ENCODE measurements at places on chromosomes 5 and 9.

DNA sequence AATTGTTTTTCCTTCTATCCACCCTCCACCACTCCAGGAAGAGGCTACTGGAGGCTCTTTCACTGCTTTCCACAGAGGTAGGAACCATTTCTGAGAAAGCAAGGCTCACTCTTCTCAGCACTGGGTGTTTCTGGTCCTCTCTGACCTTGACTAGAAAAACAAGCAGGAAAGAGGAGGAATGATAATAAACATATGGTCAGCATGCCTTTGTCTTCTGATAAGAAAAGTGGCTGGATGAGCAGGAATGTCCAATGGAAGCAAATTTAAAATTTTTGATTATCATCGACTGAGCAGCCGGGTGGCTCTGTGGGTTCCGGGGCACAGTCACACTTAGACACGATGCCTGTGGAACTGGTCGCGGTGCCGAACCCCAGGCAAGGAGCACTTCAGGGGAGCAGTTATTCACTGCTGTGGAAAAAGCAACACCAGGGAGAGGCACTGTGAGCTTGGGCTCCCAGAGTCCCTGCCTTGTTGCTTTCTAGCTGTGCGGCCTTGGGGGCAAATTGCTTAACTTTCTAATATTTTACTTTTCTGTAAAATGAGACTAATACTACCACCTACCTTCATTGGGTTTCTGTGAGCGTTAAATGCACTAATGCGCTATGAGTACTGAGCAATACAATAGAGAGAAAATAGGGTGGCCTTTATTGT, 157.0 kb upstream of the LHFPL2 start:
- DNase-seq = no peak

DNA sequence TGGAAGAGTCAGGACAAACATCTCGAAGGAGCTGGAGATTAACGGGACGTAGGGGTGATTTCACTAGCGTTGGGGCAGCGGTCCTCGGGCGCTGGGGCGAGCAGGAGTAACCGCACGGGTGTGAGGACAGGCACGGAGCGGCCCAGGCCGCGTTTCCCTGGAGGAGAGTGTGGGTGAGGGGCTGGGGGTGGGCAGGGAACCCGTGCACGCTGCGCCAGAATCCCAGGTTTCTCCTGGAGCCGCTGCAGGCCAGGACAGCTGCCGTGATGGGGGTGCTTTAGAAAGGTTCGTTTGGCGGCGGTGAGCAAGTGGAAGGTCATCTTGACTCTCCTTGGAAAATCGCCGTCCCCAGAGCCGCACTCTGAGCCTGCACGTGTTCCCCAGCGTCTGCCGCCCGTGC, 290.2 kb upstream of the IRX1 start:
- no peak for DNase-seq

GRCh38 chr5:6721442-6721841, 8.2 kb downstream of the TENT4A start:
- no peak for DNase-seq

DNA sequence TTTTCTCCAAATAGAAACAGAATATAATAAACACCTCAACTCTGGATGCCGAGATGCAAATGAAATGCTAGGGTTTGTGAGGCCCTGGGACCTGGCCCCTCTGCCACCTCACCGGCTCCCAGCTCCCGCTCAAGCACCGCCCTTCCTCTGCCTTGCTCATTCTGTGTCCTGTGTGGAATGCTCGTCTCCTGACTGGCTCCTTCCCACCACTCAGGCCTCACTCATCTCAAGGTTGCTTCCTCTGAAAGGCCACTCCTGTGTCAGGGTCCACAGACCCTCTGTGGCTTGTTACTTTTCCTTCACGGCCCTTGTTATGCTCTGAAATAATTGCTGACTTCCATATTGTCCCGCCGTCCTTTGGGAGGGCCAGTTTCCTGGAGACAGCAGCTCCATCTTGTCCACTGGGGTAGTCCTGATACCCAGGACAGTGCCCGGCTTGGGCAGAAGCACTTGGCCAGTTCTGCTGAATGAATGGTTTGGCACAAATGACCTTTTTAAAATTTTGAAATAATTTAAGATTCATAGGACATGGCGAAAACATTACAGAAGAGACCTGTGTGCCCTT, 15.4 kb downstream of the RNF44 start:
- DNase-seq = no peak

DNA sequence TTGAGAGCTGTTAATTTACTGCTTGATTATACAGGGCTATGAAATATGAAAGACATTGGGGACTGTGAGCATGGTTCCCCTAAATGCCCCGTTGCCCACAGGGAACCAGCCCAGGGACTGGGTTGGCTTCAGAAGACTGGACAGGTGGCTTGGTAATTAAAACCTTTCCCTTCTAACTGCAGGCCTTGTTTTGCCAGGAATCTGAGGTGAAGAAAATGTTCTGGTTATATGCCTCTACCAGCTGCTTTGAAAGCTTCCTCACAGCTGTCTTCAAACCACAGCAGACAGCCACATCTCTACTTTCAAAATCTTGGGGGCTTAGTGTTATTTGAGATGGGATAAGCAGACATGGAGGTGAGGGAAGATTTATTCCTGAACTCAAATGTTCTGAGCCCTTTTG, 153.3 kb upstream of the SPRY4 start:
- no peak for DNase-seq

DNA sequence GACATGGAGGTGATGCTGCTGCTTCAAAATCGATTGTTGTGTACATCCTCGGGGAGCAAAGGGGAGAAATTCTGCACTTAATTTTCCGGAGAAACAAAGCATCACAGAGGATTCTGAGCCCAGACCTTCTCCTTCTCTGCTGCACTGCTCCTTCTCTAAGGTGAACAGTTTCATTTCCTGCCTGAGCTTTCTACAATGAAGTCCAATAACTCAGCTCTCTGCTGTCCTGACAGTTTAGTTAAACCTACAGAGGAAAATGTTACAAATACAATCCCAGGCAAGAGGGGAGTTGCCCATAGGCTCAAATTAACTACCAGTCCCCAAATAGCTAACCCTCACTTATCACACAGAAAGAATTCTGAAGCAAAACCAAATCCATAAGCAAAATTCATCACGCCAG, 206.3 kb downstream of the EFNA5 start:
- no peak for DNase-seq

- DNase-seq = no peak
These were observed 183.3 kb downstream of the MAST4 start for GRCh38 chr5:66779528-66779927.

DNA sequence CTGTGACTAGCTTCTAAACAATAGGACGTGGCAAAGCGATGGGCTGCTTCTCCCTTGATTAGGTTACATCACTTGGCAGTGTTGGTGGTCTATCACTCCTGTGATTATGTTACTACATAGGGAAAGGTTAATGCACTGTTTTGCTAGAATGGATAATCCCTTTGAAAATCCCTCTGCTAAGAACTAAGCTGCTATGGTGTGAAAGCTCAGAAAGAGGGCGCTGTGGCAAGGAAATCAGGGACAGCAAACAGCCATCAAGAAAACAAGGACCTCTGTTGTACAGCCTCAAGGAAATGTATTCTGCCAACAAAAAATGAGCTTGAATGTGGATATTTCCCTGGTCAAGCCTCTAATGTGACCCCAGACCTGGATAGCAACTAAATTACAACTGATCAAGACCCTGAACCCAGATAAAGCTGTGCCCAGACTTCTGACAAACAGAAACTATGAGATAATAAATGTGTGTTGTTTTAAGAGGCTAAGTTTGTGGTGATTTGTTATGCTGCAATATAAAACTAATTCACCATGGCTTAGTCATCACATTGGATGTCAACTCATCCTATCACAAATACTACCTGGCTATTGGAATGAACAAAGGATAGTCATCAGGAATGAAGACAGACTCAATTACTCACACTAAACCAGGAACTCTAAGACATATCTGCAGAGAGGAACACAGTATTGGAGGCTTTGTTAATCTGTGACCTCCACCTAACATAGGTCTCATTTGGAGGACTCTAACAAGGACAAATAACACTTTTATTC, 1215.9 kb downstream of the EFNA5 start:
- DNase-seq = no peak

GRCh38 chr5:102855681-102856388, 100.7 kb downstream of the PAM start:
- DNase-seq = no peak

- DNase-seq = no peak
These were observed 14.8 kb downstream of the AKNA start for GRCh38 chr9:114372921-114373448.

- peak; percentile 37 for DNase-seq
These were observed 9.3 kb upstream of the PFDN1 start for GRCh38 chr5:140312067-140312790.

DNA sequence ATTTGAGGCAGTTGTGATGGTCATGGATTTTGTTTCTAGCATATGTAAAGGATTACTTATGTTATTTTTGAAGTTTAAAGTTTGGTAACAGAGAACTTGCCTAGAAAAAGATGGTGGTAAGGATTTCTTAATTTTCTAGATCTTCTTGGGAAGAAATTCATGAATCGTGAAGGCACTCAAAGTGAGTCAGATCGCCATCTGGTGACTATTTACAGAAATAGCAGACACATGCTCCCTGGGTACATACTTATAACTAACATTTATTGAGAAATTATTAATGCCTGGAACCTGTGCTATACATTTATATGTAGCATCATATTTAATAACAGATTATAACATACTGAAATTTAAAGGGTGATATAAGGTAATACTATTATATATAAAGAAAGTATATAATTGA, 299.7 kb downstream of the IZUMO3 start:
- DNase-seq = no peak

DNA sequence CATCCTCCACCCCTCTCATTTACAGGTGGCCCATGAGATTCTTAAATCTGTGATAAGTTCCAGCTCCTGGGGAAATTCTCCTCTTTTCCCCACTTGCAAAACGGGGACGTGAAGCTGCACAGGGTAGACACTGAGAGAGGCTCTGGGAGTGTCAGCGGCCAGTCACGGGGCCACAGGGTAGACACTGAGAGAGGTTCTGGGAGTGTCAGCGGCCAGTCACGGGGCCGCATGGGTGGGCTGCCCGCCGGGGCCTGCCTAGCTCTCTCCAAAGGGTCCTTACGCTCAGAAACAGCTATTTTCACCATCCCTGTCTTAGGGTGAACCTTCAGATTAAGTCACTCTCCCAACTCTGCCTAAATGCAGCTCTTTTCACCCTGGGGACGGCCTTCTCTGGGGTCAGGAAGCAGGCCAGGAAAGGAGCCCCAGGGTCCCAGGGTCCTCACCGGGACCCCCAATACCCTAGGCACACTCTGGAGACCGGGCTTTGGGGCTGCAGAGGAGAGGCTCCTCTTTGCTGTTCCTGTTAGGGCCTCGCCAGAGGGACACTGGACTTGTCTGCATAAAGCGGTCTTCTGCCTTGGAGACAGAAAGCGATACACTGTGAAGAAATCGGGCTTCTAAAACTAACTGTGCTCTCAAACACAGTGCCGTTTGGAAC, 1.5 kb downstream of the FAM78A start:
- no peak for DNase-seq

- DNase-seq = no peak
These were observed 102.7 kb upstream of the CACNA1B start for GRCh38 chr9:137774775-137775386.

- DNase-seq = no peak
These were observed 101.7 kb downstream of the RORB start for GRCh38 chr9:74598874-74599273.

DNA sequence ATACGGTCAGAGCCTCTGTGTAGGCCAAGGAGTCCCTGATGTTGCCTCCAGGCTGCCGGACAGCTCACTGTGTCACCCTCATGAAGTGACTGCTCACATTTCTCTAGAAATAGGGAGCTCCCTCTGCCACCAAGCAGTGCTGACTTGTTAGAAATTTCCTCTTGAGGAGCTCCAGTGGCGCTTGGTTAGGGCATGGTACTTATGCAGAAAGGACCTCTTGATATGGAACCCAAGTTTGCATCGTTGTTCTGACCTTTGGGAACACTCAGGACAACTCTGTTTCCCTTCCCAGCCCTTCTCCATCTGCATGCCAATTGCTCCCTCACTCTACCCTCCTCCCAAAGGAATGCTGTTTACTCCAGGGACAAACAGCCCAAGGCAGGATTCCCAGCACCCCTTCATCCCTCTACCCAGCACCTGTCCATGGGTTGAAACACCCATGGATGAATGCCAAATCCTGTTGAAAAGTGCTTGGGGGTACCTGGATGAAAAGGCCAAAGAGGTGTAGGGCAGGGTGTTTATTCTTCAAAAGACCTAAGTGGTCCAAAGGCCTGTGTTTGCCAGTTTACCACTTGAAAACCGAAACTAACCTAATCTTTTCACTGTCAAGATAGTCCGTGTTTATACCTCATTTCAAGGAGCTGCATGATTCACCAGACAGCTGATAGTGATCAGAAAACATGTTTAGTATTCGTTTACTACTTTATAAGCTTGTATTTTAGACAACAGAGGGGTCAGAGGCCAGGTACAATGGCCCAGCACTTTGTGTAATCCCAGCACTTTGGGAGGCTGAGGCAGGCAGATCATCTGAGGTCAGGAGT, 51.1 kb downstream of the KLF4 start:
- no peak for DNase-seq

DNA sequence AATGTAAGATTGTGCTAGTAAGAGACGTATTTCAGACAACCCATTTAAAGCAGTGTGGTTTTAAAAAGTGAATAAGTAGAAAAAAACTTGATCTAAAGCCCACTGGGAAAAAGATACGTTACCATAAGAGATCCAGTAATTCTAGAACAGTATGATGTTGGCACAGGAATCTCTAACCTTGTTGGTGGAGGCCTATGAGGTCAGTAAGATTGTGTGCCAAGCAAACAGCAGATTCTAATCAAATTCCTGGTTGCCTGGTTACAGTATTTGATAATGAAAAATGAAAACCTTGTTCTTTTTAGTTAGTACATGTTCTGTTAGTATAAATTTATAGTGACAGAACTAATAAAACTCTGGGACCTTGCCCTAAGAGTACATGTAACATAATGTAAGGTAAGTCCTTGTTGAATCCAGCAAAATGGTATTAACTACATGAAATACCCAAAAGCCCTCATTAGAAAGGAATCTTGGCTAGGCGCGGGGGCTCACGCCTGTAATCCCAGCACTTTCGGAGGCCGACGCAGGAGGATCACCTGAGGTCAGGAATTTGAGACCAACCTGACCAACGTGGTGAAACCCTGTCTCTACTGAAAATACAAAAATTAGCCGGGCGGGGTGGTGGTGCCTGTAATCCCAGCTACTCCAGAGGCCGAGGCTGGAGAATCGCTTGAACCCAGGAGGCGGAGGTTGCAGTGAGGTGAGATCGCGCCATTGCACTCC, 33.2 kb upstream of the DMXL1 start:
- DNase-seq = no peak

DNA sequence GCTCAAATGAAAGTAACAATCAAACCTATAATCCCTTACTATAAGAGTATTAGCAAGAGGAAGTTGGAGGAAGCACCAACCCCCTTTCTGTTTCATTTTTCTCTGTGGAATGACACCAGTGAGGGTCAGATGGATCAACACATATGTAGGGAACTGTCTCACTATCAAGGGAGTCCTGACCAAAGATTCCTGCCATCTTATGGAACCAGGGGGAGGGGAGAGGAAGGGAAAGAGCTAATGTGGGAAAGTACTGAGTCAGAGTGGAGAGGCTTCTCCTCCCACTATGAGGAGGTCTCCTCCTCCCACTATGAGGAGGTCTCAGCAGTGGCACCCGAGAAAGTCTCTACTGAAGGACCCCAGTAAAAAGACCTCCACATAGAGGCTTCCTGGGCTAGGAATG, 73.3 kb upstream of the PCSK1 start:
- no peak for DNase-seq

- DNase-seq = no peak
These were observed 69.5 kb upstream of the CDH6 start for GRCh38 chr5:31124026-31124425.

GRCh38 chr9:35691334-35691650, 1.6 kb upstream of the TPM2 start:
- DNase-seq = no peak

- DNase-seq = no peak
These were observed 75.9 kb downstream of the IRX2 start for GRCh38 chr5:2675548-2675947.
